Activated CD8-positive, alpha-beta memory T cell treated with anti-CD3 and anti-CD28 coated beads, Interleukin-2, amount 10 ng/mL, durations not matched to agents 7 days and 5 days (primary cell): ENCODE measurements at places on chromosomes 12 and 14. TPM values are rescaled to one million over a fixed set of nuclear protein-coding genes. Genes with fewer than 3 reads are reported as not detected.

- no peak for DNase-seq
These were observed 71.7 kb downstream of the TPH2 start for GRCh38 chr12:72010356-72010755.

DNA sequence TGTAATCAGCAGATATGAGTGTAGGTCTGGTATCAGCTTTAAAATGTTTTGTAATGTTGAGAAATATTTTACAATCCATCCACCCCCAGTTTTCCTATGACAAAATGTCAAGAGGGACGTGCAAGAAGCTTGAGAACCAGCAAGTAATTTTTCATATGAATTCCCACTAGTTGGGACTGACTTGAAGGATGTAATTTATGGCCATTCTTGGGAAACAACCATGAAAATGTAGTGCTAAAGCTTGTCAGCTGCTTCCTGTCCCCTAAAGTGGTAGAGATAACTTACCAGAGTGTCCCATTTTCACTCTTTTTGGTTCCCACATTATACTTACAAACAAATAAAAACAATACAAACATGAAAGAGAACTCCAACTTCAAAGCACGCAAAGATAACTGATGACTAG, 63.9 kb downstream of the RERG start:
- DNase-seq: no peak

DNA sequence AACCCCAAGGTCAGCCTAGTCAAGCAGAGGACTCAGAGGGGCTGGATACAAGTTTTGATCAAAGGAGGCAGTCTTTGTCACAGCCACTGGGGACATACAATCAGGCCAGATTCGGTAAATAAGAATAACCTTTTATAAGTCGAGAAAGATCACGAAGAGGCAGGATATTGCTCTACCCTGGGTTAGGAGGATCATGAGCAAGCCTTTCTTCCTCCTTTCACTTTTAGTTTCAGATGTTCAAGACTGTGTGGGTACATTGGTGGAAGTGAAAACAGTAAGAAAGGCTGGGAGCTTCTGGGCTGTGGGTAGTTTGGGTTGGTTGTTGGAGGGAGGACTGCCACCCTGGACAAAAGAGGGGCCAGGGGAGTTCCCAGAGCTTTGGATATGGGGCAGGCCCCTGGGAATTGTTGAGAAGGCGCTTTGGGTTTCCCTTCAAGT, 127.7 kb downstream of the SNAPC1 start:
- peak; percentile 56 for DNase-seq

GRCh38 chr12:34340534-34341361, 318.5 kb downstream of the ALG10 start:
- no peak for DNase-seq

GRCh38 chr12:109247831-109248654, 61.0 kb downstream of the FOXN4 start:
- DNase-seq: no peak

- DNase-seq: no peak
These were observed 47.5 kb downstream of the CD163L1 start for GRCh38 chr12:7396418-7396817.

- DNase-seq: peak; percentile 34
These were observed 42.0 kb downstream of the SH2B3 start for GRCh38 chr12:111447571-111448265.

DNA sequence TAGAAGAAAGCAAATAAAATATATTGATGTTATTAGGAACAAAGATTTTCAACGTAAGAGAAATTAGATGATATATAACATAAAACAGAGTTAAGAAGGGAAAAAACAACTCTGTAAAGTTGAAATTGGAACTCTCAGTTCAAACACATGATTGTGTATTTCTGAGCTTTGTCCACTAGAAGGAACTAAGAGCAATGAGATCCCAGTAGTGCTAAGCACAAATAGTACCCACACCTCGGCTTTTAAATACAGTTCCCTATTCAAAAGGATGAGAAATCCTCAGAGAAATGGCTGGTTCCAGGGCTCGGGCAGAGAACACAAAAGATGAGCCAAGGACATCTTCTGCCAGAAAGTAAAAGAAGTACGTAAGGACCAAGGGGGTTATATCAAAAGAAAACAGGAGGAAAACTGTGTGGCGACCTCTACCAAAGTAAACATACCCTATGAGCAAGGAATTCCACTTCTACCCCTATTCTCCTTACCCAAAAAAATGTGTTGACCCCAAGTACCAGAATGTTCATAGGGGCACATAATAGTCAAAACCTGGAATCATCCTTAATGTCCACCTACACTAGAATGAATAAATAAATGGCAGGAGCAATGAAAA, 96.6 kb downstream of the SPTSSA start:
- DNase-seq: no peak

GRCh38 chr12:71158361-71158882, 623 bp upstream of the TSPAN8 start:
- DNase-seq: no peak

GRCh38 chr14:93960774-93961438, 15.5 kb downstream of the ASB2 start:
- no peak for DNase-seq

GRCh38 chr12:10400829-10401228, 8.7 kb downstream of the KLRC4 start:
- DNase-seq: no peak

DNA sequence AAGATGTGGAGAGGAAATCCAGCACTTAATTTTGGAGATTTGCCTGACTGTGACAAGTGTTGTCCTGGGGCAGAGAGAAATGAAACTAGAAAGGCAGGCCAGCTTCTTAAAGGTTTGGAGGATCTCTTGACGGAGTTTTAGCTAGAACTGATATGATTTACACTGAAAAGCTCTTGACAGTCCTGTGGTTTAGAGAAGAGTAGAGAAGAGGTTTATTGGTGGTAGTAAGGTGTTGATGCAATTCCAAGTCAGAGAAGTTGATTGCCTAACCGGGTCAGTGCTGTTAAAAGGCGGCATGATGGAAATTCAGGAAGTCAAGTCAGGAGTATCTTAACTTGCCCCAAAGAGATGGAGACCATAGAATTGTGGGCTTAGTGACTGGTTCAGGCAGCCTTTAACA, 89.0 kb upstream of the TRAF3 start:
- DNase-seq: no peak

DNA sequence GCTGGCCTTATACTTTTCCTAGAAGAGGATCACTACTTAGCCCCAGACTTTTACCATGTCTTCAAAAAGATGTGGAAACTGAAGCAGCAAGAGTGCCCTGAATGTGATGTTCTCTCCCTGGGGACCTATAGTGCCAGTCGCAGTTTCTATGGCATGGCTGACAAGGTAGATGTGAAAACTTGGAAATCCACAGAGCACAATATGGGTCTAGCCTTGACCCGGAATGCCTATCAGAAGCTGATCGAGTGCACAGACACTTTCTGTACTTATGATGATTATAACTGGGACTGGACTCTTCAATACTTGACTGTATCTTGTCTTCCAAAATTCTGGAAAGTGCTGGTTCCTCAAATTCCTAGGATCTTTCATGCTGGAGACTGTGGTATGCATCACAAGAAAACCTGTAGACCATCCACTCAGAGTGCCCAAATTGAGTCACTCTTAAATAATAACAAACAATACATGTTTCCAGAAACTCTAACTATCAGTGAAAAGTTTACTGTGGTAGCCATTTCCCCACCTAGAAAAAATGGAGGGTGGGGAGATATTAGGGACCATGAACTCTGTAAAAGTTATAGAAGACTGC, 1.5 kb downstream of the MGAT2 start:
- DNase-seq: no peak

DNA sequence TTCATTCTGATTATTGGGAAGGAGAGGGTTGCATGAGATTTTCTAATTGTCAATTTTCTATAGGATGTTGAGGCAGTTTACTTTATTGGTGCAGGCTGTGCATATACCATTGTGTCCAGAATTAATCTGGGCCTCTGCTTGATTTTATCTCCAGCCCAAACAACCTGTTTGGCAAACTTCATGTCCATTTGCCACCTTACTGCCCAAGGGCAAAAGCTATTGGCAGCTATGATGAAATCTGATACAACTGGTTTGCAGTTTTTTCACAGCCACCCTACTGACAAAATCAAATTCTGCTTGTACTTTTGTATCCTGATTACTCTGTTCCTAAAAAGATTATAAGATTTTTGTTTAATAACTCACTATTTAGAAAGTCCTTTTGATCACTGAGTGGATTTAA, 789.2 kb upstream of the FBXO33 start:
- DNase-seq: no peak

DNA sequence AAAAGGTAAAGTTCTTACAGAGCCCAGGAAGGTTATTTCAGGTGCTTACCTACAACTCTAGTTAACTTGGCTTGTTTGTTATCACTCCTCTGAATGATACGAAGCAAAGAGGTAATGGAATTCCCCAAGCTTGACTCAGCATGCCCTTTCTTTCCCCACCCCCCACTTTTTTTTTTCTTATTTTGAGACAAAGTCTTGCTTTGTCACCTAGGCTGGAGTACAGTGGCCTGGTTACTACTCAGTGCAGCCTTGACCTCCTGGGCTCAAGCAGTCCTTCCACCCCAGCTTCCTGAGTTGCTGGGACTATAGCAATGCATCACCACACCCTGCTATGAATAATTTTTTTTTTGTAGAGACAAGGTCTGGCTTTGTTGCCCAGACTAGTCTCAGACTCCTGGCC, 17.1 kb upstream of the YBX3 start:
- DNase-seq: no peak

- no peak for DNase-seq
These were observed 40.5 kb downstream of the RASSF3 start for GRCh38 chr12:64650762-64651161.

Gene HOXC4
- total RNA-seq: 1.9 TPM

Gene TMPRSS12
- total RNA-seq: not detected

Gene TCL1B
- not detected for total RNA-seq

Gene LMNTD1
- not detected for total RNA-seq

Gene GPR137C
- 0.85 TPM for total RNA-seq

Gene KRT3
- total RNA-seq: not detected

Gene RD3L
- total RNA-seq: not detected

Gene CCDC184
- total RNA-seq: 0.32 TPM

Gene FAIM2
- total RNA-seq: 0.05 TPM

Gene GLIPR1L1
- not detected for total RNA-seq

Gene C12orf50
- total RNA-seq: 0.18 TPM

Gene OR4N2
- total RNA-seq: not detected
